NCI-H1048 (cell line): ENCODE measurements at places on chromosomes 2 and 18.

DNA sequence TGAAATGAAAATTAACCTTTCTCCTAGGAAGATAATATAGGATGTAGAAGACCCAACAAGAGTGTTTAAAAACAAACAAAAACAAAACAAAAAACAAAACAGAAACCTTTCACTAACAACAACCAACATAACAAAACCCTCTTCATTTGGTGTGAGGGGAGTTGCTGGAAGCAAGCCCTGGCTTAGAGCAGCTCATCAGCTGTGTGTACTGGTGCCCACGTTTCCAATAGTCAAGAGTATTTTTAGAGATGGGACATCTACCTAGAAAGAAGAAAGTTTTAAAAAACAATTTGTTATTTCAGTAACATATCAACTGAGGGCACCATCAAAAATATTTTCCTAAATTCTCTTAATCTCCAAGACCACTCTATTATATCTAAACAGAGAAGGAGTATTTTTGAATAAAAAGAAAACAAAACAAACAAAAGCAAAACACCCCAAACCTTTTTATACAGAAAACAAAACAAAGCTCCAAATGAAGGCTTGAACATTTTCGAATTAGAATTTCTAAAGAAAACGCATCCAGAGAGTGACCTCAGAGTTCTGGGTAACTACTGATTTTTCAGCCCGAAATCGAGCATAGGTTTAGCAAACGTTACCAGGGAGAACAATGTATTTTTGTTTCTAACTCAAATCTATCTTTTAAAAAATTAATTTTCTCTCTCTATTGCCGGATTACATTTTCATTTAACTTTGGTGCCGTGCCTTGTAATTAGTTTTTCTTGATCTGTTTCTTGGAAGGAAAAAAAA is 134.6 kb downstream of the INSIG2 start:
- no peak for DNase-seq

DNA sequence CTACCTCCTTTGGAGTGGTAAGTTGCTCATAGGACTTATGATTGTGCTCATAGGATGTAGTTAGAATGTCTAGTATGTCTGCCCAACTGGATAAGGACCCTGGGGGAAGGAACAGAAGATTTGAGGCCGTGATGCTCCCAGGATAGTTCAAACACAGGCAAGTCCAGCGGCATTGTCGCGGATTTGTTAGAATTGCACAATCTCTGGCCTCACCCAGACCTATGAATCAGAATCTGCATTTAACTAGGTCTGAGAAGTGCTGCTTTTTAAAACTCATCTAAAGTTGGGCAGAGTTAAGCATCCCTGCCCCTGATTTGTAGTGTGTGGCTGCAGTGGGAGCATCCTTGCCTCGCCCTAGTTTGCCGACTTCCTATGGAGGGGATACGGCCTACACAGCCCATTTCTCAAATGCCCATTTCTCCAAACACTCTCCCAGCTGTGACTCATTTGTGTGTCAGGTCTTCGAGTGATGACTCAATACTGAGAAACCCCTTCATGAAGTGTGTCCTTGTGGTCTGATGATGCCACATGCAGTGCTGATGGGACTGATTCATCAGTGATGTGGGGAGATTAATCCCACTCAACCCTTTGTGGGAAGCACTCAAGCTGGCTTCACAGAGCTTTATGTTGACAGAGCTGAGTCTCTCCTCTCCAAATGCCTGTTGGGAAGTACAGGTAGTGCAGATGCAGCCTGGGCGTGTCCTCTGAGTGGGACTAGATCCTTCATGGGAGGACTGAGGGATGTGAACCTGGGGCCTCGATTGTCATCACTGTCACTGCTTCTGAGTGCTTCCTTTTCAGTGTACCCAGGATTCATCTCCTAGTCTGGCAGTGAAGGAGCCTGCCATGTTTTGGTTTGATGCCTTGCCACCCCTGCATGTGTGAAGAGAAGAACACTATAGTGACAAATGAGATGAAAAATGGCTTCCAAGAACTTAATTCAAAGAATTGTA is 18.7 kb downstream of the SMIM21 start:
- DNase-seq, result no peak

- no peak for DNase-seq
These were observed 18.5 kb upstream of the CCDC93 start for GRCh38 chr2:118032169-118033013.

DNA sequence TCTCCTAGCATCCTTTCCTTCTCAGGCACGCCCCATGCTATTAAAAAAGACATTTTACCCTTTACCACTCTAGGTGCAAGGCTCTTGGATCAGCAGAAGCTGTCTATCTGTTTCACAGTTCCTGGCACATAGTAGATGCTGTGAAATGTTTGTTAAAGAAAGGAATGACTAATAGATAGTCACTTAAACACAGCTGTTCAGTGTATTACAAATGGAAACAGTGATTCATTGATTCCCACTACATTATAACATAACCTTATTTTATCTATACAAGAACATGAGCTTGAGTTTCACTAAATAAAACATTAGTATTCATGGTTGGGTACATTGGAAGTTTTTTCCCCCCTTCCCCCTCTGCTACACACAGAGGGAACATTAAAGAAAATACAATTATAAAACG is 142.1 kb downstream of the ASXL3 start:
- DNase-seq, result no peak

GRCh38 chr2:173226899-173227698 is 127.6 kb upstream of the CDCA7 start:
- no peak for DNase-seq

GRCh38 chr2:206798000-206798399 is 32.6 kb downstream of the FASTKD2 start:
- DNase-seq, result no peak

DNA sequence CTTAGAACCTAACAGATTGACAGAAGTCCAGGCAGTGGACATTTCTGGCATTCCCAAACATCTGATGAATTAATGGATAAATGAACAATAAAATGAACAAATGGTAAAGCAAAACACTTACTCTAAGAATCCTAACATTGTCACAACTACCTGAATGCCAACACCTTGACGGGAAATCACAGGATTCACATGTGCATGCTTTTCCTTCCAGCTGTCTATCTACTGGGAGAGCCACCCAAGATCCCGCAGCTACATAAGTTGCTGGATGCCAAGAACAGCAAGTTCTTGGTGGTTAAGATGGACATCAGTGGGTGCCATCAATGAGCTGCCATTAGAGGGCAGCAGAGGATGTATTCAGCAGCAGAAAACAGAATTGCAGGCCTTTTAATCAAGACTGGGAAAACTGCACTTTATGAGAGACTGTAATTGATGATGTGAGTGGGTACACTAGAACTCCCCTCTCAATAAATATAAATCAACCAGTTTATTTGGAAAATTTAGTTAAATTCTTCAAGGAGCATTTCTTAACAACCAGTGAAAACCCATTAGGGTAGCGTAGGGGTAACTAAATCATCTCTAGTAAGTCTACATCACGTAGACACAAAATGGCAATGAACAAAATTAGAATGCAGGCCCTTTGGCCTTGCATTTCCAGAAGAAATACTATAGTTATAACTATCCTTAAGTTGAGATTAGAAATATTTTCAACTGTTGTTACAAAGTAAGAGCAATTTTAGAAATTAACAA is 45.6 kb downstream of the SESTD1 start:
- DNase-seq, result no peak

DNA sequence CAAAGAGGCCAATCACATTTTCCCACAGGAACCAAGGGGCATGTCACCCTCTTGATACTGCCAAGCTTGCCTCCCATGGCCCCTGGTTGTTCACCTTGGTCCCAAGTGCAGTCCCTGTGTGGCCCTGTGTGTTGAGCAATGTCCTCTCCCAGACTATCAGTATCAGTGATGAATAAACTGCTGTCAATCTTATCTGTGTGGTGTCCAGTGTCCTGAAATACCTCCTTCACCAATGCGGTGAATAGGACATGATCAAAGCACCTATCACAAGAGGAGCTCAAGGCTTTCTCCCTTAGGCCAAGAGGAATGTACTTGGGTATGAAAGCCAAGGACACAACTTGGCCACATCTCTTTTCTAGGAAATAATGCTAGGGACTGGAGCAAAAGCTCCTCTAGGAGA is 68.2 kb downstream of the MAIP1 start:
- DNase-seq, result no peak

GRCh38 chr2:218577482-218578220 is 9.0 kb downstream of the CNOT9 start:
- no peak for DNase-seq

- no peak for DNase-seq
These were observed 131.3 kb downstream of the SPTBN1 start for GRCh38 chr2:54587171-54588016.

DNA sequence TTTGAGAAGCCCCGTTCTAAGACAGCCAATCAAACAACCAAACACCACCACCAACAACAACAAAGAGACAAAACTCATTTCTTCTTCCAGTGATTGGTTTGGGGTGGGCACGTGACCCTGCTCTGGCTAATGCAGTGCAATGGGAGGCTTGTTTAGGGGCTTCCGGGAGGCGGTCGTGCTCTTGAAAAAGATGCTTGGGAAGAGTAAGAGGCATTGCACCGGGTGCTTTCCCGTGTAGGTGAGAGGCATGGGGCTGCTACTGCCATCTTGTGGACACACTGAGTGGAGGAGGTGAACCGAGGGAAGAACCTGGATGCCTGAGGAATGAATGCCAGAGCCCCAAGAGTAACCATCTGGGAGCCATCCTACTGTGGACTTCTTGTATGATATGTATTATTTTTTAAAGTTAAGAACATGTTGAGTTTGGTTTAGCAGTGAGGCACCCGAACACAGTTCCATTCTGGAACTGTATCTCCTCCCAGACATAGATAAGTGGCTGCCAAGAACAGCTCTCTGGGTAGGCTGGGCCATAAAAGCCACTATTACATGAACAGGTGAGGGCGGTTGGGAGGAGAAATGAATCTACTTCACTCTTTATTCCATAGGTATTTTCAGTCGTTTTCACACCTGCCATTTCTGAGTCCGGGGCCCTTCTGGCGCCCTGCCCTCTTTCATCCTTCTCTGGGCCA is 19.1 kb upstream of the ARHGAP25 start:
- DNase-seq, result peak; percentile 33

GRCh38 chr2:102049756-102050443 is 58.1 kb downstream of the IL1R2 start:
- no peak for DNase-seq

GRCh38 chr18:76358774-76359173 is 136.3 kb downstream of the ZNF516 start:
- DNase-seq, result no peak

DNA sequence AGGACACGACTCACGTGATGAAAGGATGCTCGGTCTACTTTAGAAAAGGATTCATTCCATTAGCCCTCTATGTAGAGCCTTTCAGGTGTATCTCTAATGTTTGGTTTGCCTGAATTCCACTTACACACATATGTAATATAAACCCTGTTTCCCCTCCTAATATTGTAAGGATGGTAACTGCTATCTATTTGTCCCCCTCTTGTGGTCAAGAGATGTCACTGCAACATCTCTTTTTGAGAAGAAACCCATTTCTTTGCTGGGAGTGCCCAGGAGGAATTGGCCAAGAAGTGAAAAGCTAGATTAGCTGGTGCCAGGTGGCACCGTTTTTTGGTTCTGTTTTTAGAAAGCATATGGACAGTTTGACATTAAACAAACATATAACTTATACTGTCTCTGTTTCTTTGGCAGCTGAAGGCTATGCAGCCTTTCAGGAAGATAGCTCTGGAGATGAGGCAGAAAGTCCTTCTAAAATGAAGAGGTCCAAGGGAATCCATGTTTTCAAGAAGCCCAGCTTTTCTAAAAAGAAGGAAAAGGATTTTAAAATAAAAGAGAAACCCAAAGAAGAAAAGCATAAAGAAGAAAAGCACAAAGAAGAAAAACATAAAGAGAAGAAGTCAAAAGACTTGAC is 41.2 kb downstream of the RALBP1 start:
- DNase-seq, result peak; percentile 1

GRCh38 chr2:127219171-127220070 is 678 bp downstream of the CYP27C1 start:
- no peak for DNase-seq

GRCh38 chr2:70688427-70688826 is 79.6 kb downstream of the ADD2 start:
- DNase-seq, result no peak

- no peak for DNase-seq
These were observed 89.6 kb downstream of the INSIG2 start for GRCh38 chr2:118177884-118178283.

- DNase-seq, result no peak
These were observed 86.8 kb downstream of the GULP1 start for GRCh38 chr2:188378371-188378950.

DNA sequence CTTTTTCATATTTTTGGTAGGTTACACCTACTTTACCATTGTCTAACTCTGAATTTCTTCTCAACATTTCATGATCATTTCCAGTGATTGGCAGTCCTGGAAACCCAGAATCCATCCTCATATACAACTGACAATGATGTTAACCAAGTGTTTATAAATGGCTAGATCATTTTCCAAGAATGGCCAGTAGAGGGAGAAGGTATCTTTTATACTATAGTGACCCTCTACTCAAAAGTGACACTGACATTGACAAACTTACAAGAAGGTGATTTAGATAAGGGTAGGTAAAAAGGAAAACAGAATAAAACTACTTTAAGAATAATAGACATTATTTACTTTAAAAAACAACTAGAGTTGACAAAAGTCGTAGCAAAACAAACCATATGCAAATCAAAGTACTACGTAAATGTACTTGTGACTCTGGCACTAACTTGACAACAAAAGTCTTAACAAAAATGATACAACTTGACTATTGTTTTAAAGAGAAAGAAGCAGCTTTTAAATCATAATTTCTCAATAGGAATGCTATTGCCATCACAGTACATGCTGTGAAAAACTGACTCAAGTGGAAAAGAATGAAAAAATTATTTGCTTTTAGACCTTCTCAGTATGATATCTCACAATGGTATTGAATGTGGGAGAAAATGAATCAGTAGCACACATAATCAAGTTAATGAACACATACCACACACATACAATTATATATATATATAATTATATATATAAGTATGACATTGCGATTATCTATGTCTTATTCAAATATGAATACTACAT is 76.6 kb upstream of the GRB14 start:
- no peak for DNase-seq

- no peak for DNase-seq
These were observed 143.4 kb downstream of the PPP1R1C start for GRCh38 chr2:182128821-182129707.
